ENCODE measurements at places on chromosomes 12 and 14.

DNA sequence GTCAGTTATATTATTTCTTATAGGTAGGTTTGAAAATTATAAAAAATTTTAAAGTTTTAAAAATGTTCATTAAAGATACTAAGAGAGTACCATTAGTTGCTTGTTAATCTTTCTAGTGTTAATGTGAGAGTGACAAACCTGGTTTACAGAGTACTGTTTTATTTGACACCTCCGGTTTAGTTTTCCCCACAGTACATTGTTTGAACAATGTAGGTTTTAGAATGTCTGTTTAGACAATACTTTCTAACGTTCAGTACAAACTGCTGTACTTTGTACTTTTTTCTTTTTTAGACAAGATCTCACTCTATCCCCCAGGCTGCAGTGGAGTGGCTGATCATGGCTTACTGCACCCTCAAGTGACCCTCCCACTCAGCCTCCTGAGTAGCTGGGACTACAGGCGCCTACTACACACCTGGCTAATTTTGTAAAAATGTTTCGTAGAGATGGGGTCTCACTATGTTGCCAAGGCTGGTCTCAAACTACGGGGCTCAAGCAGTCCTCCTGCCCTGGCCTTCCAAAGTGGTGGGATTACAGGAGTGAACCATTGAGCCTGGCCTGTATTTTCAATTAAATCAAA lies 3.2 kb downstream of the BICDL1 start:
- H3K27ac ChIP-seq = no peak overlapping the region
- H3K36me3 ChIP-seq = no peaks in the 10 kb centered on the region
- H3K4me1 ChIP-seq = peaks cover 18% of the 10 kb centered on the region
- H3K27me3 ChIP-seq = no peaks in the 10 kb centered on the region
- no peak overlapping the region for H3K4me3 ChIP-seq

GRCh38 chr12:86249851-86250250 lies 6.3 kb downstream of the MGAT4C start:
- H3K4me1 ChIP-seq = no peaks in the 10 kb centered on the region
- no peak overlapping the region for H3K27ac ChIP-seq
- H3K4me3 ChIP-seq = no peak overlapping the region
- no peaks in the 10 kb centered on the region for H3K36me3 ChIP-seq
- H3K27me3 ChIP-seq = no peaks in the 10 kb centered on the region

DNA sequence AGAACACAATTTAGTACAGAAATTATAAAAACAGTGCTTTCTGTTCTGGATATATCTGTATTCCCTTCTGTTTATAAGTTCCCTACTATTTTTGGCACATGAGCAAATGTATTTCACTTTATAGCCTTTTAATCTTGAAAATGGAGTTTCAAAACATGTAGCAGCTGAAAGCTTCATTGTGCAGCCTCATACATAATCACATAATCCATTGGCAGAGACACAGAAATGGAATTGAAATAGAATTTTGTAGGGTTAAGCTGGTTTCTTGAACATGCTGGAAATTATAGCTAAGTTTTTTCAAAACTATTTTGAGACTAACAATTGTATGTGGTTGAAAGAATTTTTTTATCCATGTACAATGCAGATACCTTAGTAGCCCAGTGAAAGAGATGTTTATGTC lies 614.3 kb upstream of the MDGA2 start:
- DNase-seq = no peak
- H3K4me3 ChIP-seq = no peak overlapping the region
- no peak overlapping the region for H3K27ac ChIP-seq
- H3K27me3 ChIP-seq = no peaks in the 10 kb centered on the region
- no peaks in the 10 kb centered on the region for H3K4me1 ChIP-seq
- H3K36me3 ChIP-seq = no peaks in the 10 kb centered on the region

DNA sequence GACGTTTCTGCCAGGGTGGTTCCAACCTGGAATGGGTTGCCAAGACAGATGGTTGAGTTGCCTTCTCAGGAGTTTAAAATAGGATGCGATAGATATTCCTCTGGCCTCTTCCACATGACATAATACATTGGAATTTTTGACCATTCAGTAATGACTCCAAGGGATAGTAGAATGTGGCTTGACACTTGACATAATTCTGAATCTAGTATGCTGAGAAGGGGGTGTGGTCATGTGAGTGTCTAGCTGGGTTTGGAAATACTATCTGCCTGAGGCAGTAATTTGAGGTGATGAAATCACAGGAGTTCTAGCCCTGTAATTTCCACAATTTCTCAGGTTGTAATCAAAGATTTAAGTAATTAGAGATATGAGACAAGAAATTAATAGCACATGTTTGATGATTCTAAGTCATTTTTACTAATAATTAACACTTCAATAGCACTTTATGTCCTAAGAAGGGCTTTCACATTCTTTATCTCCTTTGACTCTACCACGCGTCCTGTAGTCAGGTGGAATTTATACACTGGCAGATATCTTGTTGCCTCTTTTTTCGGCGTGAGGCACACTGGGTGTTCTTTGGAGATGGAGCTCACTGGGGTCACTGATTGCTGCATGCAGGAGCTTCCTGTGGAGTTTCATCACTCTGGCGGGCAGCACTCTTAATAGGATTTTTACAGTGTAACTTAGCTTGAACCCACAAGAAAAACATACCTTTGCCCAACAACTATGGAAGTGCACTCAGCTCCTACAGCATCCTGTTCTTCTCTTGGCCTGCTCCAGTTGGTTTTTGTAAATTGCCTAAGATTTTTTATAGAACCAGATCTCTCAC lies 3.2 kb upstream of the AMIGO2 start:
- H3K4me1 ChIP-seq = peaks cover 57% of the 10 kb centered on the region
- no peak for DNase-seq
- no peaks in the 10 kb centered on the region for H3K36me3 ChIP-seq
- H3K4me3 ChIP-seq = no peak overlapping the region

DNA sequence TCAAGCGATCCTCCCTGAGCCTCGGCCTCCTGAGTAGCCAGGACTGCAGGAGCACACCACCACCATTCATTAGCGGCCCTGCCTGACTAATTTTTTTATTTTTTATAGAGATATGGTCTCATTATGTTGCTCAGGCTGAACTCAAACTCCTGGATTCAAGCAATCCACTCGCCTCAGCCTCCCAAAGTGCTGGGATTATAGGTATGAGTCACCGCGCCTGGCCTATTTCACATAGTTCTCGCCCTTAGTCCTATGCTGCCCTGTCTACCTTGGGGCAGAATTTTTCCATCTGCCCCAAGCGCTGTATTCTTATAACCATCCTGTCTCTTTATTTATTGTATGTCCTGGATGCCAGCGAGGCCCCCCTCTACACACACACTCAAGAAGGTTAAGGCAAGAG lies 50.9 kb upstream of the BCL2L14 start:
- no peak overlapping the region for H3K4me3 ChIP-seq
- H3K27me3 ChIP-seq = no peaks in the 10 kb centered on the region
- DNase-seq = no peak
- no peaks in the 10 kb centered on the region for H3K36me3 ChIP-seq

- H3K4me1 ChIP-seq = no peaks in the 10 kb centered on the region
- no peak for DNase-seq
- H3K27me3 ChIP-seq = no peaks in the 10 kb centered on the region
Observed at GRCh38 chr12:111783046-111783445, 16.3 kb downstream of the ALDH2 start.

GRCh38 chr12:67107751-67108269 lies 161.3 kb upstream of the CAND1 start:
- H3K36me3 ChIP-seq = no peaks in the 10 kb centered on the region
- DNase-seq = no peak
- H3K4me1 ChIP-seq = no peaks in the 10 kb centered on the region
- no peak overlapping the region for H3K27ac ChIP-seq
- no peaks in the 10 kb centered on the region for H3K27me3 ChIP-seq

GRCh38 chr12:82448911-82449578 lies 90.7 kb downstream of the METTL25 start:
- no peaks in the 10 kb centered on the region for H3K36me3 ChIP-seq
- DNase-seq = no peak
- H3K27me3 ChIP-seq = no peaks in the 10 kb centered on the region
- H3K27ac ChIP-seq = no peak overlapping the region
- H3K4me1 ChIP-seq = no peaks in the 10 kb centered on the region

DNA sequence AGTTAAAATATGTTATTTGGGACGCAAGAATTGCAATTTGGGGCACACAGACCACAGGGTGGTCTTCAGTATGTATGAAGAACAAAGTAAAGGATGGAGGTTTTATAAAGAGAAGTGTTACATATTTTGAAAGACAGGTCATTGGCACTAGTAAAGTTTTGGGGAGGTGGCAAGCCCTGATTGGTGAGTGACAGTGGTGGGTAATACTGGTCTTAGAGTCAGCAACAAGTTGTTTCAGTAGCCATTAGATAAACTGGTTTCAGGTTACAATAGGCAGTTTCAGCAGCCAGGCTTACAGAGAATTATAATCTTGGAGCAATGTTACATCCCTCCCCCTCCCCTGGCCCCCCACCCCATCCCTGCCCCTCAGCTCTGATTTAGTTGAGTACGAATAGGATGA lies 17.5 kb downstream of the MARK3 start:
- H3K4me3 ChIP-seq = no peak overlapping the region
- H3K36me3 ChIP-seq = peaks cover 17% of the 10 kb centered on the region
- no peak overlapping the region for H3K27ac ChIP-seq
- H3K27me3 ChIP-seq = no peaks in the 10 kb centered on the region
- DNase-seq = no peak
- peaks cover 78% of the 10 kb centered on the region for H3K4me1 ChIP-seq

GRCh38 chr12:78101946-78102635 lies 271.4 kb downstream of the NAV3 start:
- H3K27me3 ChIP-seq = no peaks in the 10 kb centered on the region
- H3K4me1 ChIP-seq = peaks cover 1% of the 10 kb centered on the region
- no peak for DNase-seq

GRCh38 chr12:53101266-53101665 lies 2.0 kb upstream of the SOAT2 start:
- no peak for DNase-seq
- no peak overlapping the region for H3K27ac ChIP-seq
- no peak overlapping the region for H3K4me3 ChIP-seq

GRCh38 chr12:85182699-85183098 lies 97.3 kb upstream of the ALX1 start:
- H3K4me3 ChIP-seq = no peak overlapping the region
- DNase-seq = no peak
- peaks cover 7% of the 10 kb centered on the region for H3K4me1 ChIP-seq
- H3K27me3 ChIP-seq = no peaks in the 10 kb centered on the region
- H3K36me3 ChIP-seq = no peaks in the 10 kb centered on the region
- no peak overlapping the region for H3K27ac ChIP-seq

- no peak for DNase-seq
- no peak overlapping the region for H3K27ac ChIP-seq
- no peaks in the 10 kb centered on the region for H3K4me1 ChIP-seq
- no peaks in the 10 kb centered on the region for H3K36me3 ChIP-seq
- no peaks in the 10 kb centered on the region for H3K27me3 ChIP-seq
Observed at GRCh38 chr12:66964629-66965028, 285.8 kb upstream of the GRIP1 start.

DNA sequence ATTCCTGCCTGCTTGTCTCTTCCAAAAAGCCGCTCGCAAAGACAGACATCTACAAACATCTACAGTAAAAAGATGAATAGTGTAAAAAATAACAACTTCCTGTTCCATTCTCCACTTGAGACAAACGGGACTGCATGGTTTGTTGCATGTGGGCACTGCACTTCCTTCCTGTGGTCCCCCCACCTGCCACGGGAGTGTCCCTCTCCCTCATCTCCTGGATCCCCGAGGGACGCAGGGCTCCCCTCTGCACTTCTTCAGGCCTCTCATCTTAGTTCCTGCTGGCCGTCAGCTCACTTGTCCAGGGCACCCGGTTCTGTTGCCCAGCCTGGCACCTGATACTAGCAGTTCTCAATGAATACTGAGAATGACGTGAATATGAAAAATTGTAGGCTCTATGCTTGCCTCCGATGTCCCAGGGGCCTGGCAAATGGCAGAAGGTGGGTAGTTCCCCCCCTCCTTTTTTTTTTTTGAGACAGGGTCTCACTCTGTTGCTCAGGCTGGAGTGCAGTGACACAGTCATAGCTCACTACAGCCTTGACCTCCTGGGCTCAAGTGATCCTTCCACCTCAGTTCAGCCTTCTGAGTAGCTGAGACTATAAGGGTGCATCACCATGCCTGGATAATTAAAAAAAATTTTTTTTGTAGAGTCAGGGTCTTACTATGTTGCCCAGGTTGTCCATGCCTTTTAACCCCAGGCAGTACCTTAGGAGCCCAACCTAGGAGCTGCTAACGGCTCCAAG lies 3.5 kb upstream of the KLC1 start:
- H3K36me3 ChIP-seq = no peaks in the 10 kb centered on the region
- H3K27me3 ChIP-seq = no peaks in the 10 kb centered on the region
- no peak for DNase-seq
- no peak overlapping the region for H3K4me3 ChIP-seq

GRCh38 chr12:54038871-54039414 lies 6.1 kb downstream of the HOXC5 start:
- no peak overlapping the region for H3K27ac ChIP-seq
- no peaks in the 10 kb centered on the region for H3K36me3 ChIP-seq
- H3K4me3 ChIP-seq = no peak overlapping the region

DNA sequence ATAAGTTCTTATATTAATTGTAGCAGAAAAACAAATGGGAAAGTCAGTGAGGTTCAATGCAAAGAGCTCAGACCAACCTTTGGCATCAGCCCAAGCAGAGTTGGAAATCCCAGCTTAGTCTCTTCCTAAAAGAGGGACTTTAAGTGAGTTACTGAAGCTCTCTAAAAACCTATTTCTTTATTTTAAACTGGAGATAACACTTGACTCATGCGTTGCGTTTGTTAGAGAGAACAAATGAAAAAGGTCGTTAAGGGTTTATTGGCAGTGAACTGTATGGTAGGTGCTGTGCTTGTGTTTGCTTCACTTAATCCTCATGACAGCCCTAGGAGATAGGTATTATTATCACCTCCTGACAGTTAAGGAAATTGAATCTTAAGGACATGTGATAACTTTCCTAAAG lies 396.5 kb downstream of the RAD51B start:
- no peak overlapping the region for H3K27ac ChIP-seq
- H3K27me3 ChIP-seq = no peaks in the 10 kb centered on the region
- H3K4me3 ChIP-seq = no peak overlapping the region
- DNase-seq = no peak
- H3K36me3 ChIP-seq = no peaks in the 10 kb centered on the region

DNA sequence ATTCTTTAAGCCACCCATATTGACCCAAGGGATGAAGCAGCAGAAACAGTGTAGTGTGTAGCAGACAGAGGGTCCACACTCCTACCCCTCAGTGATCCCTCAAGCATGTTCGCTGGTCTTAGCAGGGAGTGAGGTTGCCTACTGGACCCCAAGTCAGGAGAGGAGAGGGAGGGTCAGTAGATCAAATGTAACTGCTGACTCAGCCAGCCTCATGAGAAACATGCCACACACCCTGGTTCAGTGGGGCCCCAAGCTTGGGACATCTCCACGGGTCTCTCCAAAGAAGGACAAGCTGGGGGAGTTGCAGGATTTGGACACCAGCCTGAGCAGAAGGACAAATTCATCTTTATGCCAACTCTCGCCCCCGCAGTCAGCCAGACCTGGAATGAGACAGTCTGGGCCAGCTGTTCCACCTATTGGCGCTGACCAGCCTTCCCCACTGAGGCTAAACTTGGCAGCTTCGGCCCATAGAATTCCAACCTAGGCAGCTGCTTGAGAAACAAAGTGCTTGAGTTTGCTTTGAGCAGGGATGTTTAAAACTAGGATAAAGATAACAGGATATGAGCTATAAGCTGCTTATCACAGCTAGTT lies 66.0 kb upstream of the ACTN1 start:
- peak overlapping the region; percentile 90 for H3K27ac ChIP-seq
- no peaks in the 10 kb centered on the region for H3K27me3 ChIP-seq
- no peaks in the 10 kb centered on the region for H3K36me3 ChIP-seq
- no peak overlapping the region for H3K4me3 ChIP-seq

All from vagina (tissue), 2 donors.